T-helper 22 cell (primary cell): ENCODE measurements at places on chromosomes 11 and 22.

- no peak for DNase-seq
Observed at GRCh38 chr11:80562523-80563125, 1121.8 kb upstream of the TENM4 start.

- DNase-seq = peak; percentile 40
Observed at GRCh38 chr11:113305440-113306336, 8.7 kb upstream of the TTC12 start.

DNA sequence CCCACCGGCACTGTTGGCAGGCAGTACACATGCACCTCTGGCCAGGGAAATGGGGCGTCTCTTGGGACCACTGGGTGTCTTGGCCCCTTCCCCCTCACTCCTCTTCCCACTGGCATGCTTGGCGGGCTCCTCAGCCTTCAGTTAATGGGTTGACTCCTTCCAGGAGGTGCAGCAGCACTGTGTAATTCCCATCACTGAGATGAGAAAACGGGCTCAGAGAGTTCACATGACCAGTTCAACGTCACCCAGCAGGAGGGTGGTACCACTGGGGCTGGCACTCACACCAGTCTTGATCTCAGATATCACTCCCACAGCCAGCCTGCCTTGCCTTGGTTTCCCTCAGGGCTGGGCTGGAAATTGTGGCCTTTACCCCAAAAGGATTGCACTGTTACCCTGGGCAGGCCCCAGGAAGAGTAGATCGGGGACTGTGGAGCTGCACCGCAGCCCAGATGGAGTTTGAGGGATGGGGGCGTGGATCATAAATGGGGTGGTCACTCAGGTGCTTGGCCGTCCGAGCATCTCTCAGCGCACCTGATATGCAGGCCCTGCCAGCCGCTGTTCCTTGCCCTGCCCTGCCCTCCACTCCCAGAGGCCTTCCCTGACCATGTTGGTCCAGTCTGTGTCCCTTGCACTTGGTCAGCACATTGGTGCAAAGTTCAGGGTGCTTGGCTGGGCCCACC is 16.9 kb downstream of the CAPN5 start:
- no peak for DNase-seq

GRCh38 chr11:95499516-95500135 is 268.6 kb upstream of the SESN3 start:
- no peak for DNase-seq

GRCh38 chr11:35046681-35047080 is 92.3 kb upstream of the CD44 start:
- no peak for DNase-seq

GRCh38 chr11:63906585-63906984 is 10.4 kb downstream of the RCOR2 start:
- peak; percentile 21 for DNase-seq

- DNase-seq = no peak
Observed at GRCh38 chr11:21622995-21623394, 569.9 kb upstream of the ANO5 start.

DNA sequence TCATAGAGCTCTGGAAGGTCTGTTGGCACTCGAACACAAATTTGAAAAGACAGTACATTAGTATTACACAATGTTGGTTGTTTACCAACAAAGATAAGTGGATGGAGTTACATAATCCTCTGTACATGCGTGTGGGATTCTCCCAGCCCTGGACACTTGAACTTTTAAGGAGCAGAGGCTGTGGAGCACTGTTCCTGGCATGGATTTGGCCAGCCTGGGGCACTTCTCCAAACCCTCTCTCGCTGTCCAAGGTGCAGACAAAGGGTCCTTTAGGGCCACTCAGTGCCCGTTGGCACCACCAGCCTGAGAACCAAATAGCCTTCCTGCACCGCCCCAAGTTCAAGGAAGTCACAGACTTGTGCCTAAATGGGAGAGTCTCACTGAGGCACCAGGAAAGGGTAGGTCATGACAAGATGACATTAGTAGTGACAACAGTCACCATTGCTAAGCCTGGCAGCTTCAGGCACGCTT is 1.6 kb upstream of the ANO1 start:
- no peak for DNase-seq

DNA sequence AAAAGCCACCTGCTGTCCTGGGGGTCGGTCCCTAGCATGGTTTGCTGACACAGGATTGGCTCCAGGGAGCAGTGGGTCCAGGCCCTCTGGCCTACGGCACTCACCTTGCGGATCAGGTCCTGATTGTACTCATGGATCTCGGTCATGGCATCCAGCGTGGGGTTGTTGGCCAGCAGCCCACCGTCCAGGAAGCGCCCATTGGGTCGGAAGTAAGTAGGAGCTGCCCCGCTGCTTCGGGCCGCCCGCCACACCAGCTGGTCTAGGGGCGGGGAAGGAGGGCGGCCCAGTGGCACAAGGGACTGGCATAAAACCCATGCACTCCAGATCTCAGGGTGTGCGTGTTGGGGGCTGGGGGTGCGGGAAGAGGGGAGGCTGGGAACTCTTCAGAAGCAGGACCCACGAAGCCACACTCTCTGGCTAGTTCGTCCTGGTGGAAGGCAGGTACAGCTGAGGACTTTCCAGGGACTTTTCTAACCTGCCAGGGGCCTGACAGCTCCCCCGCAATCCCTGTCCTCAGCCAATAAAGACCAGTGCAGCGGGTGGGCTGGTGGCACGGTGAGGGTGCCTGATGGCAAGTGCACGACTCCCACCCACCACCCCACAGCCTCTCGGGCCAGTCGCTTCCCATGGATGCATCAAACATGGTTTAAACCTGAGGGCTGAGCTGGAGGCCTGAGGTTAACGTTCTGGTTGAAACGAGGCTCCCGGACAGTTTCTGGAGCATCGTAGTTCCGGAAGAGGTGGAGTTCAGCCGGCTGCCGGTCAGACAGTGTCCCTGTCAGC is 5.1 kb upstream of the BAIAP2L2 start:
- DNase-seq = no peak

DNA sequence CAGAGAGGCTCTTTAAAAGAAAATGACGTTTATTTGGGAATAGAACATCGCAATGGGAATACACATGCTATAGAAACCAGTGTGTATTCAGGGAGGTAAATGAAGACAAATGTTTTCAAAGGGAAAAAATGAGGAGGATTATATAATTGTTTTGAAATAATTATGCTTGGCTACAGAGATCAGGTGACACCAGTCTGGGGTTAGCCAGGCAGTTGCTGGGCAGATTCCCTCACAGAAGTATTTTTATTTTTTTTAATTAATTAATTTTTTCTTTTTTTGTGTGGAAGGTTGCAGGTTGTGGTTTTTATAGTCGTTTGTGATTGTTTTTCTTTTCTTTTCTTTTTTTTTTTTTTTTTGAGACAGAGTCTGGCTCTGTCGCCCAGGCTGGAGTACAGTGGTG is 5.6 kb upstream of the STARD10 start:
- DNase-seq = no peak

GRCh38 chr11:100240025-100240539 is 447.0 kb upstream of the ARHGAP42 start:
- DNase-seq = no peak

GRCh38 chr11:64341851-64342791 is 2.1 kb downstream of the CCDC88B start:
- peak; percentile 71 for DNase-seq

DNA sequence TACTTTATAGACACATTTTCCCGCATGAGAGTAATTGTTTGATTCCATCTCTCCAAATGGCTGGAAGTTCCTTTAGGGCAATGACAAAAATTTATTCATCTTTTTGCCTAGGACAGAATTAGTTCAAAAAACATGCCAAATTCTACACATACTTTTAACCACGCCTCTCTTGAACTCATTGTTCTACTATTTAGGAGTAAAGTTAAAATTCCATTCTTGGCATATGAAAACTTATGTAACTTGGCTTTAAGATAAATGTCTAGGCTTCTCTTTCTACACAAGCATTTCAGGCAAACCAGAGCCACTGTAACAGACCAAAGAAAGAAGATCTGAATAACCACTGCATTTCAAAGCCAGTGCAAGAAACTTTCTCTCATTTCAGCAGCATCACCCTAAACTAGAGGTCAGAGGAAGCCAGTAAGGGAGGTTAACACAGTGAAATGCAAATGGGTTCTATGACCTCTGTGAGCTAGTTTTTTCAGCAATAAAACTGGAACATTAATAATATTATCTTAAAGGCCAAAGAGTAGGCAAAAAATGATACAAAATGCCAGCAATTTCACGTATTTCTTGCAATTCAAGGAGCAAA is 73.0 kb downstream of the RSF1 start:
- no peak for DNase-seq

- no peak for DNase-seq
Observed at GRCh38 chr11:116696381-116696941, 76.3 kb downstream of the BUD13 start.

DNA sequence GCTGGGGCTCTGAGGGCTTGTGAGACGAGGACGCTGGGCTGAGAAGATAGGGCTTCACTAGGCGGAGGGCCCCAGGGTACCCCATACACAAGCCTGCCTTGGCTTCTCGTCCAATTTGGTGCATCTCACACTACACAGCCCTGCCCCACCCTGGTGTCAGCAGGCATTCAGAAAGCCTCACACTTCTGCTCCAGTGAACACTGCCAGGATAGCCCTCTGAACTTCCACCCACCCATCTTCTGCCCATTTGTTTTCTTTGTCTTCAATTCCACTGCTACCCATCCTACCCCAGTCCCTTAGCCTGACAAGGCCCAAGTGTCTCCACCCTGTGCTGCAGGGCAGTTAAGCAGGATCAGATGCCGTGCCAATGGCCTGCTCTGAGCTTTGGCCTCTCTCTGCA is 1.9 kb upstream of the BUD13 start:
- no peak for DNase-seq

DNA sequence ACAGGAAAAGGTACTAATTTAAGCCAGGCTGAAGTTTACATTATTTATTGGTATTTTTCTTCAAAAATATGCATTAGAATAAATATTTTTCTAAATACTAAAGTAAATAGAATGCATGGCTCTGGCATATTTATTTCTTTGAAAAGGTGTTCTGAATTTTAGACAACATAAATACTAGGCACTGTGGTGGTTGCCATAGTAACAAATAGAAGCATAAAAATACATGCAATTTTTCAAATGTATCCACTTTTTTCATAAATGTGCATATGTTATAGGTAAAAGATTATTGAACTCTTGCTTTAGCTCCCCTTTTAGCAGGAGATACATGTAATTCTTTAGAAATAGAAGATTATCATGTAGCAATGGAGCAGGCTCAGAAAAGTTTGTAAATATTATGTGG is 18.4 kb downstream of the DCDC1 start:
- DNase-seq = no peak

- DNase-seq = no peak
Observed at GRCh38 chr22:29359469-29359868, 28.9 kb downstream of the AP1B1 start.

DNA sequence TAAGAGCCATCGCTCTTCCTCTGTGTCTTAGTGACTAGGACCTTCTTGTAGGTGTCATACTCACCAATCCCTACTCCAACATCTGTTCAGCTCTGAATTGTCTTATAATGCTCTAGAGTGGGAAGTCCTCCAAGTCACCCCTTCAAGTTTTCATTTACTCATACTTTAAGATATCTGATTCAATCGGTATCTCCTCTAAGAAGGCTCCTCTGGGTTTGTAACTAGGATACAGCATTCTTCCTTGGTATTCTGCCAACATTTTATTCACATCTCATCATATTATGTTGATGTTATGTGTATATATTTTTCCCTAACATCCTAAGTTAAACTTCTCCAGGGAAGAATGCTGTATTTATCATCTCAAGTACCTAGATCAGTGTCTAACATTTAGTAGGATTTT is 662.1 kb downstream of the NTM start:
- DNase-seq = no peak

DNA sequence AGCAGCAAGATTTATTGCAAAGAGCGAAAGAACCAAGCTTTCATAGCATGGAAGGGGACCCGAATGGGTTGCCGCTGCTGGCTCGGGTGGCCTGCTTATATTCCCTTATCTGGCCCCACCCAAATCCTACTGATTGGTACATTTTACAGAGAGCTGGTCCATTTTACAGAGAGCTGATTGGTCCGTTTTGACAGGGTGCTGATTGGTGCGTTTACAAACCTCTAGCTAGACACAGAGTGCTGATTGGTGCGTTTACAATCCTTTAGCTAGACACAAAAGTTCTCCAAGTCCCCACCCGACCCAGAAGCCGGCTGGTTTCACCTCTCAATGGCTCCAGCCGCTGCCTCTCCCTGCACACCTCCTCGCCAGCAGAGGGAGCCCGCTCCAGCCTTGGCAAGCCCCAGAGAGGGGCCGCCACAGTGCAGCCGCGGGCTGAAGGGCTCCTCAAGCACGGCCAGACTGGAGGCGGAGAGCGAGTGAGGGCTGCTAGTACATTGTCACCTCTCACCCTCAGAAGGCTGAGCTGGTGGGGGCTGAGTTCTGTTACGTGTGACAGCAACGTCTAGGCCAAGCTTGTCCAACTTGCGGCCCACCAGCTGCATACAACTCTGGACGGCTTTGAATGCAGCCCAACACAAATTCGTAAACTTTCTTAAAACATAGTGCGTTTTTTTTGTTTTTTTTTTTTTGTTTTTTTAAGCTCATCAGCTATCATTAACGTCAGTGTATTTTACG is 8.7 kb downstream of the PTH start:
- DNase-seq = peak; percentile 45

- no peak for DNase-seq
Observed at GRCh38 chr11:7115780-7116179, 27.0 kb downstream of the RBMXL2 start.

GRCh38 chr22:35615156-35615555 is 2.0 kb downstream of the MB start:
- no peak for DNase-seq

DNA sequence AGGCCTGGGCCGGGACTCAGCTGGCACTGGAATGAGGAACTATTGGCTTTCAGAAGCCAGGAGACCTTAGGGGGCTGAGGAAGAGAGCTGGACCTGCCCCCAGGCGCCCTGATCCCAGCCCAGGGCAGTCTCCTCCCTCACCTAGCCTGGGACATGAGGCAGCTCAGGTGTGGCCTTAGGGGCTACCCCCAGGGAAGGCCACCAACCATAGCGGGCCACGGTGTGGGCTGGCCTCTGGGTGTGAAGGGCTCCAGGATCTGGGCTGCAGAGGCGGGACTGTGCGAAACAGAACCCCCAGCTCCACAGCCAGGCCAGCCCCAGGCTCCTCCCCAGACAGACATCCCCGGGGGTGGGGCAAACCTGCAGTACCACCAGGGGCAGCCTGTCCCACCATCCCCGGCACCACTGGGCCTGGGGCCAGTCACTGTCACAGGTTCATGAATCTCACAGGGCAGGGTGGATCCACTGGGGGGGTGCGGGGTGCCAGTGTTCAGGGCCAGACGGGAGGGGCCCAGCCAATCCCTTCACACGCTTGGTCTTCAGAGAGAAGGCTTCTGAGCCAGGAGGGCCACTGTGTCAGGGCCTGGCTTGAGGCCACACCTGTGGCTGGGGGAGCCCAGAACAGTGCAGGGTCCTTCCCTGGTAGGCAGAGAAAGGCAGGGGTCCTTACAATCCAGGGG is 3.5 kb downstream of the PLXNB2 start:
- no peak for DNase-seq
